ENCODE measurements at places on chromosomes 2 and 18.
A peak's percentile ranks its signal among the peaks of the same experiment; 100 is the strongest.

- DNase-seq, result no peak
These were observed 490.3 kb downstream of the CCDC85A start for GRCh38 chr2:56674084-56674483.

- no peak for DNase-seq
These were observed 151.6 kb downstream of the CAPN13 start for GRCh38 chr2:30655660-30656059.

GRCh38 chr2:190911813-190912212 lies 31.2 kb downstream of the GLS start:
- DNase-seq, result no peak

DNA sequence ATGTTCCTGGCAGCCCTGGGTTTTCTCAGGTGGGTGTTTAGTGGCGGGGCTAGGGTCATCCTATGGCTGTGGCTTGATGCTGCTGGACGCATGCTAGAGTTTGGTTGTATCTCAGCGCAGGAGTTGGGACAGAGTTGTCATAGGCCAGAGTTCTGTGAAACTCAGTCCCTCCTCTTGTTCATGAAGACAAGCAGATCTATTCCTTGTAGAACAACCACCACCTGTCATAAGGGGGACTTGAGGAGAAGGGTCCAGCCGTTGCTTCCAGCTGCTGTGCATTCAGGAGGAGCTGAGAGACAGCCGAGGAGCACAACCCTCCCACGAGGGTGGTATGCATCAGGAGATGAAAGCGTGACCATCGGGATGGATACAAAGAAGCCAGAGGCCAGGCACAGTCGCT lies 26.4 kb downstream of the DCDC2C start:
- no peak for DNase-seq

DNA sequence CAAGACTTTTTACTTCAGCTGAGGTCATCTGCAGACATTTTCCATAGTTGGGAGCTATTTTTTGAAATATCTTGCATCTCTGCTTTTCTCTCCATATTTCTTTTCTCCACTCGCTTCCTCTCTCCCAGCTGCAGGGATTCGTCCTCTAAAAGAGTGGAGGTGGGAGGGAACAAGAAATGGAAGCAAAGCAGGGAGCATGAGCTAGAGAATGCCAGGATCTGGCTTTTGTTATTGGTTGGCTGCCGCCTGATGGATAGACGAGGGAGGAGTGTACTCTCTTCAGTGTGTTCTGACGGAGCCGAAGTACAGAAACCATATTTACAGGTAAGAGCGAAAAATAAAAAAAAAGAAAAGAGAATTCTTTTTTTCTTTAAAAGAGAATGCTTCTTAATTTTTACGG lies at the start of gene CSRNP3:
Gene CSRNP3, plus strand, starts transcription at position 282 of the 400 bp plus-strand sequence. CDS start 125,368 bp downstream, outside the sequence.
- DNase-seq, result peak; percentile 91

- no peak for DNase-seq
These were observed 43.8 kb downstream of the MPHOSPH10 start for GRCh38 chr2:71174207-71174606.

- DNase-seq, result no peak
These were observed 199.4 kb downstream of the ZEB2 start for GRCh38 chr2:144320491-144320890.

GRCh38 chr2:18788592-18788991 lies 199.2 kb upstream of the NT5C1B start:
- DNase-seq, result no peak

- DNase-seq, result no peak
These were observed 115.7 kb downstream of the MYCN start for GRCh38 chr2:16055848-16056580.

DNA sequence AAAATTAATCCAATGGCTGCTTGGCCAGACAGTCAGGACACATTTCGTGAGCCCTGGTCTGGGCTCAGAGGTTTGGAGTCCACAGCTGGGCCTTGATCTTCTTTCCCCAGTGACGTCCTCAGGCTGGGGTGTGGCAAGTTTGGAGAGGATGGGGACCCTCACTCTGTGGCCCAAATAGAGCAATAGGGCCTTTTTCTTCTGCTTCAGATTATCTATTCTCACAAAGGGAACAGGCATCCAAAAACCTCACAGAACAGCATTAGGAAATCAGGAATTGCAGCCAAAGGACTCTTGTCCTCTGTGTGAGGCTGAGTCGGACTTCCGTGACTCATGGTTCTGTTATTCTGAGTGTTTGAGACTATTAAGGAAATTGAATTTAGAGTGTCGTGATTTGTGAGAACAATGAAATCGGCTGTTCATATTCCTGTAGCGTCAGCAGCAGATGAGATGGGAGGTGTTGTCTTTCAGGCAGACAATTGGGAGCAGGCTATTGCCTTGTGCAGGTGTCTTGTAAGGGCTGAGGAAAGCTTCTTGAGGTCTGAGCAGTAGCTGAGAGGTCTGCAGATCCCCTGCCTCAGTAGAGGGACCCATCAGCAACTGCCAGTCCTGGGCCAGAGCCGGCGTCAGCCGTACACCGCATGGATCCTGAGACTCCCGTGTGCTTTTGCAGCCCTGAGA lies 113.8 kb downstream of the SH3RF3 start:
- no peak for DNase-seq

DNA sequence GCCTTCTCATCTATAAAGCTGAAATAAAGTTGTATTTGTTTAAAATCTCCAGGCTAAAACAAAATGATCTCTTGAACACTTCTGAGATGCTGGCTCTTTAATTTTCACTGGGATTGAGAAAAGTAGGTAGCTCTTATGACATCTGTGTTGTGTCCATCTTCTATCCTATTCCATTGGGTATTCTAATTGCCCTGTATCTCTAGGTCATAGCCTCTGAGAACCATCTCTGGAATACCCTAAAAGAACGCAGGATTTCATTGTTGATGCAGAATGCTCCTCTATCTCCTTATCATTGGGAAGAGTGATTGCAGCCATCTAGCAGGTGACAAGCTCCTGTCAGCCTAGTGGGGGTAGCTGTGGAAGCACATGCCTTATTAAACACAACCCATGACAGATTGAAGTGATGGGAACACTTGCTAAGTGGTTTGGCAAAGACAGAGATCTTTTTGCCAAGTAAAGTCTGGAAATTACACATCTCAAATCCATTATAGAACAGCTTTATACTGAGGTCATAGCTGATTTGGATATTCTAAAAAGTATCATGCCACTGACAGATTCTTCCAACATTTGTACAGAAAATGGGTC lies 178.2 kb downstream of the TDRD15 start:
- DNase-seq, result no peak

GRCh38 chr2:98759338-98759737 lies 28.4 kb upstream of the MGAT4A start:
- DNase-seq, result no peak

DNA sequence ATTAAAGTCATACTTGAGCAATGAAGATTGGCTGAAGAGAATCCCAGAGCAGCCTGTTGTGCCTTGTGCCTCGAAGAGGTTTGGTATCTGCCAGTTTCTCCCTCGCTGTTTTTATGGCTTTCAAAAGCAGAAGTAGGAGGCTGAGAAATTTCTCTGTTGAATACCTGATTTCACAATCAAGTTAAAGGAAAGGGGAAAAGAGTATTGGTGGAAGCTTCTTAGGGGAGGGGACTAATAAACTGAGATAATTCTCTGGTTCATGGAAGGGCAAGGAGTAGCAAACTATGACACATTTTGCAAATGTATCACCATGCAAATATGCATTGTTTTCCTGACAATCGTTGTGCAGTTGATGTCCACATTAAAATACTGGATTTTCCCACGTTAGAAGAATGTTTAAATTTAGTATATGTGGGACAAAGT lies at the start of gene IL1B:
Gene IL1B, minus strand, starts transcription at position 85 of the 423 bp plus-strand sequence. CDS start 550 bp downstream, outside the sequence.
- DNase-seq, result no peak

GRCh38 chr2:33785201-33786106 lies 186.4 kb upstream of the FAM98A start:
- DNase-seq, result no peak

DNA sequence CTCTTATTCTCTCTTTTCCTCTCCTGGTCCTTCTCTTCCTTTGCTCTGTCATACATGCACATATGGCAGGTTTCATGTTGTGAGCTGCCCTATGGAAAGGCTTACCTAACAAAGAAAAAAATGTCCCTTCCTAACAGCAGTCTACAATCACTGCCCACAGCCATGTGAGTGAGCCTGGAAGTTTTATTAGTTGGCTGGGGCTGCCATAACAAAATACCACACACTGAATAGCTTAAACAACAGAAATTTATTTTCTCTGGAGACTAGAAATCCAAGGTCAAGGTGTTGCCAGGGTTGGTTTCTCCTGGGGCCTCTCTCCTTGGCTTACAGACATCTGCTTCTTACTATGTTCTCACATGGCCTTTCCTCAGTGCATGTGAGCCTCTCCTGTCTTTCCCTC lies 142.1 kb downstream of the TRIB2 start:
- DNase-seq, result no peak

GRCh38 chr2:146992057-146992456 lies 852.8 kb upstream of the ACVR2A start:
- DNase-seq, result no peak

GRCh38 chr2:128497461-128497860 lies 178.8 kb upstream of the HS6ST1 start:
- DNase-seq, result no peak

DNA sequence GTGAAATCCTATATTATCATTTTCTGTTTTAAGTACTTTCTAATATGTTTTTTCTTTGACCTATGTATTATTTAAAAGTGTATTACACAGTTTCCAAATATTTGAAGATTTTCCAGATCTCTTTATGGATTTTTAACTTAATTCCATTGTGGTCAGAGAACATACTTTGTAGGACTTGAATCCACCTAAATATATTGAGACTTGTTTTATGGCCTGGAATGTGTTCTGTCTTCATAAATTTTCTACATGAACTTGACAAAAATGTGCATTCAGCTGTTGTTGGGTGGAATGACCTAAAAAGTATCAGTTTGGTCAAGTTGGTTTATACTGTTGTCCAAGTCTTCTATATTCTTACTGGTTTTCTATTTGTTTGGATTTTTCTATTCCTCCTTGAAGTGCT lies 33.8 kb upstream of the TMEM247 start:
- no peak for DNase-seq

DNA sequence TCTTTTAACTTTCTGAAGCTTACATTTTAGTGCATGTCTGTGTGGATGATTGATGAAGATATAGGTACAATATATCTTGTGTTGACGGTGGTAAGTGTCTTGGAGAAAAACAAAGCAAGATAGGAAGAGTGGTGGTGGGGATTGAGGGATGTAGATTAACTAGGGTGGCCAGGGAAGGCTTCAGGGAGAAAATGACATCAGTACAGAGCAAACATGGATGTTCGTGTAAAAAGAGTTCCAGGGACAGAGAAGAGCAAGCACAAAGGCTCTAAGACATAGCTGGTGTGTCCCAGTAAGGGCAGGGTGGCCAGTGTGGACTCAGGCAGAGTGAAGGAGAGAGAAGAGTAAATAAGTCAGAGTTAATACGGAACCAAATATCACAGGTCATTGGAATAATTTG lies 2.7 kb upstream of the CERS6 start:
- DNase-seq, result no peak

GRCh38 chr2:138504546-138505235 lies 3.1 kb downstream of the SPOPL start:
- DNase-seq, result no peak

GRCh38 chr2:216787851-216788540 lies 71.9 kb downstream of the TNP1 start:
- no peak for DNase-seq

DNA sequence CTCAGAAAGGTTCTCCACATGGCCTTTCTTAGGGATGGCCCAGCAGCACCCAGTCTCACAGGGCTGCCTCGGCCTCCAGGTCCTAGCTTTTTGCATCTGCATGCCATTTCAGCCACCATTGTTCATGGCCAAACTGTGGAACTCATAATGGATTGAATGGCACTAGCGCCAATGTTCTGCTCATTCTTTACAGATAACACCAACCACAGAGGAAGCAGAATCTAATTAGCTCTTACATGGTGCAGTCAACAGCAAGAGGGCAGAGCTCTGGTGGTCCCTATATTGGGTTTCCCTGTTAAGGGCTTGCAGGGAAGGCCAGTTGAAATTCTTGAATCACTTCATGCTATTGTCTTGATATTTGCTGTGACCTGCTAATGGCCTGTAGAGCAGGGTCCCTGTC lies 45.6 kb downstream of the ARL4C start:
- DNase-seq, result no peak

- DNase-seq, result no peak
These were observed 227.7 kb upstream of the ZEB2 start for GRCh38 chr2:144747571-144747970.

- DNase-seq, result no peak
These were observed 81.6 kb upstream of the CYRIA start for GRCh38 chr2:16747257-16747656.

GRCh38 chr2:177074099-177074710 lies 138.4 kb upstream of the HNRNPA3 start:
- no peak for DNase-seq

GRCh38 chr18:57447154-57447621 lies 12.0 kb downstream of the ONECUT2 start:
- no peak for DNase-seq

GRCh38 chr2:84768840-84769239 lies 112.0 kb downstream of the TRABD2A start:
- DNase-seq, result no peak

DNA sequence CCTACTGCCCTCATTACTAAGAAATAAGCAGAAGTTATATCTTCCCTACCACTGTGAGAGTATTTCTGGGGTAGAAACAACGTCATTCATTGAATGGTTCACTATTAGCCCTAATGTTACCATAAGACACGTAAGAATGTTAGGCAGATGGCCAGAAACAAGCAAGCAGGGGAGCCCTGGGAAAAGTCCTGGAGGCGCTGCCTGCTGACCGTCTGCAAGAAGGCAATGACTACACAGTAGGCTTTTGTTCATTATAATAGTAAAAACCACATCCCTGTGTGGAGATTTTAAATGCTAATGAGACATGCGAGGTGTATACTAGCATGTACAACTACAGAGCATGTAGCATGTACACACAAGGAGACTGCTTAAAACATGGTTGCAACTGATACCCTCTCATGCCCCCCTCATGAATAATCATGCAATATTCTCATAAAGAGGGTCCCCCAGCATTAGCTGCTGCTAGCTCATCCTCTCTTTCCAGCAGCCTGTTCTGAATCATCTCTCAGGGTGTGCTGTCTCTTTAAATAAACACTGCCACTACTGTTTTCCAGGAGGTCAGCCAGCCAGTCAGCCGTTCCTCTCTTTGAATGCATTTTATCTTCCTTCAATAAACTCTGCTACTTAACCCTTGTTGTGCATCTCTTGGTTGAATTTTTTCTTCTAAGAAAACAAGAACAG lies 23.6 kb downstream of the SUCLG1 start:
- no peak for DNase-seq

DNA sequence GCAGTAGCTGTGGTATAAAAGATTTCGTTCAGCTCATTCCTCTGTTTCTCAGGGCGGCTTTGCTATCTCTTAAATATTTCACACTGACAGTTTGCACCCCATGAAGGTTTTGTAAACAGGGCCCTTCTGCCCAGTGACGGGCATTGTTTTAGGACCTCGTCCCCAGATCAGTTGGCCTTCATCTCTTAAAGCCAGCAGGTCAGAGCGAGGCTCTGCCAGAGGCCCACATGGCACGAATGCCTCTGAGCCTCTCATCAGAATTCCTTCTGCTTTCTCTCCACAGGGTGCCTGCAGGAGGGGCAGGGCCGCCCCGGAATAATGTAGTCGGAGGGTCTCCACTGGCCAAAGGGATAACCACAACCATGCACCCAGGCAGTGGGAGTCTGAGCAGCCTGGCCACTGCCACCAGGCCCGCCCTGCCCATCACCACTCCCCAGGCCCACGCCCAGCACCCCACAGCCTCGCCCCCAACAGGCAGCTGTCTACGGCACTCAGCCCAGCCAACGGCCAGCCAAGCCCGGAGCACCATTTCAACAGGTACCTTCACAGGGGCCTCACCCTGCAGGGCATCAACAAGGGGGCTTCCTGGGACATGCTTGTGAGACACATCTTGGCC lies 177.0 kb downstream of the SEPTIN10 start:
- peak; percentile 88 for DNase-seq

GRCh38 chr2:36855429-36855828 lies 110.9 kb downstream of the STRN start:
- no peak for DNase-seq

GRCh38 chr2:68809324-68810240 lies 61.6 kb downstream of the BMP10 start:
- no peak for DNase-seq
